Upper lobe of right lung (tissue), 1 donor: ENCODE measurements at places on chromosomes 1 and 21. TPM values are rescaled to one million over a fixed set of nuclear protein-coding genes. Genes with fewer than 3 reads are reported as not detected.

DNA sequence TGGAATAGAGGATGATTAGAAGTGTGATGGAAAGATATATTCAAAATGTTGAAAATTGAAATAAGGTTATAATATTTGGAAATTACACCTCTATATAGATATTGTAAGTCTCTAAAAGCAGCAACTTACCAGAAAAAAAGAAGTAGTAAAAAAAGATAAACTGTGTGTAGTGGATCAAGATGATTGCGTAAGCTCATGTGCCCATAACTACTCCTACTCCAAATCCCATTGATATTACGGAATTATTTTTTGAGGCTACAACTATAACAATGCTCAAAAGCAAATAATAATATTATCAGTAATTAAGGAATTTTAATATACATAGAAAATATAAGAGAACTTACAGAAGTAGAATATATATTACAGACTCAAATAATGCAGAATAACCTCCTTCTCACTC lies 33.6 kb downstream of the CATSPERE start:
- no peak overlapping the region for H3K27ac ChIP-seq
- no peaks in the 10 kb centered on the region for H3K4me1 ChIP-seq
- H3K36me3 ChIP-seq = no peaks in the 10 kb centered on the region
- H3K4me3 ChIP-seq = no peak overlapping the region
- H3K27me3 ChIP-seq = no peaks in the 10 kb centered on the region
- no peak for DNase-seq

DNA sequence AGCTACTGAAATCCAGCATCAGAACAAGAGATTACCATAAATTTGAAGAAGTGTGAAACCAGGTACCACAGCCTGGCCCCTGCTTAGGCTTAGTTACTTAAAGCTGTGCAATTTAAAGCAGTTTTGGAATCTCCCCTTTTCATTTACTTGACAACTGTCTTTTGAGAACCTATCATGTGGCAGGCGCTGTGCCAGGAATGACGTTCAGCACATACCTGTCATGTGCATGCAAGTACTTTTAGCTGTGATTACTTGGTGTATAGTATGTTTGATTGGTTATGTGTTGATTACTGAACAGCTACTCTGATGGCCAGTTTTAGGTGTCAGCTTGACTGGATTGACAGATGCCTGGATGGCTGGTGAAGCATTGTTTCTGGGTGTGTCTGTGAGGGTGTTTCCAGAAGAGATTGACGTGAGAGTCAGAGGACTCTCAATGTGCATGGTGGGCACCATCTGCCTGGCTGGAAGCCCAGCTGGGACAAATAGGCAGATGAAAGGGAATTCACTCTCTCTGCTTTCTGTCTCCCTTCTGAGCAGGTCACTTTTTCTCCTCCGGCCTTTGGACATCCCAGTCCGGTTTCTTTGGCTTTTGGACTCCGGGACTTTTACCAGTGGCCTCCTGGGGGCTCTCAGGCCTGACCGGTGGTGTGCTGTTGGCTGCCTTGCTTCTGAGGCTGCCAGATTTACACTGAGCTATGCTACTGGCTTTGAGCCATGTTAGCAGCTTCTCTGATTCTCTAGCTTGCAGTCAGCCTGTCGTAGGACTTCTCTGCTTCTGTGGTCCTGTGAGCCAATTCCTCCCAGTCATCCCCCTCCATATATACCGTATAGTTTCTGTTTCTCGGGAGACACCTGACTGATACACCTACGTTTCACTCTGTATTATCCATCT lies 178.0 kb downstream of the RYR2 start:
- H3K27me3 ChIP-seq = no peaks in the 10 kb centered on the region
- no peak for DNase-seq

DNA sequence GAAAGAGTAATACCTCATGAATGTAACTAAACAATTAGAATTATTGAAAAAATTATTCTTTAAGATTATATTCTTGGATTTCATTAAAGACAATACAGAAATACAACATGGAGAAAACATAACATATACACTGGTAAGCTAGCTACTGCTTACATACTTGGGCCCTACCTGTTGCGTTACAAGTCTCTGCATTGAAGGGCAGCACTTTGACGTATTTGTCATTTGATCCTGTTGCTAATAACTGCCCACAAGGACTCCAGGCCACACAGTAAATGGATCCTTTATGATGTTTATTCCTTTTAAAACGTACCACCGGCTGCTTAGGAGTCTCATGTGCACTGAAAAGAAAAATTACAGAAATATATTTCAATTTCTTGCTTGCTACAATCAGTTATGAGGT lies 19.8 kb upstream of the CLCC1 start:
- no peak overlapping the region for H3K4me3 ChIP-seq
- H3K27ac ChIP-seq = no peak overlapping the region
- H3K27me3 ChIP-seq = no peaks in the 10 kb centered on the region
- H3K4me1 ChIP-seq = no peaks in the 10 kb centered on the region
- peaks cover 57% of the 10 kb centered on the region for H3K36me3 ChIP-seq

GRCh38 chr1:203206129-203206687 lies 19.7 kb upstream of the CHI3L1 start:
- no peak overlapping the region for H3K27ac ChIP-seq
- DNase-seq = peak; percentile 23
- H3K27me3 ChIP-seq = no peaks in the 10 kb centered on the region
- H3K4me1 ChIP-seq = peaks cover 11% of the 10 kb centered on the region
- H3K36me3 ChIP-seq = no peaks in the 10 kb centered on the region
- no peak overlapping the region for H3K4me3 ChIP-seq

DNA sequence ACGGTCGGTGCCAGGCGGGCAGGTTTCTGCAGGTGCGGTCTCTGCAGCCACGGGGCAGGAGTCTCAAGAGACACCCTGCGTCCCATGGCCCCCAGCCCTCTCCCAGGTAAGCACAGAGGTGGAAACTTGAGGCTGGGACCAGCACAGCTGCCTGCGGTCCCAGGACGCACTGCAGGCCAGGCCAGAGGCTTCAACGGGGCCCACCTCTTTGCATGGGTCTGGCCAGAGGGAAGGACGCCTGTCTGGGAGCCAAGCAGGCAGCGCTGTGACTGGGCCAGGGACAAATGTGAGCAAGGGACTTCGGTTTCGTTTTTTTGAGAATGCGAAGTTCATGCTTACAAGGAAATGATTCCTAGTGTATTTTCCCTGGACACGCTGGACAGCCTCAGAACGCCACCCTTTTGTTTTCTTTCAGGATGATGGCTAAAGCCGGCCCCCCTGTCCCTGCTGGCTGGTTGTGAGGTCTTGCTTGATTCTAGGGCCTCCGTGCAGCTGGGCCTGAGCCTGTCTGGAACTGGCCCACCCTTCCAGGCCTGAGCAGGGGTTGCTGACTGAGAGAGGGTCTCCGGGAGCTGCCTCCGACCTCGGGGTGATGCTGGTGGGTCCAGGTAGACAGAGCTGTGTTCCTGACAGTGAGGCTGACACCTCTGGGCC lies 38.3 kb downstream of the MORN1 start:
- H3K27ac ChIP-seq = no peak overlapping the region
- H3K4me1 ChIP-seq = no peaks in the 10 kb centered on the region
- no peaks in the 10 kb centered on the region for H3K27me3 ChIP-seq
- DNase-seq = peak; percentile 48
- no peak overlapping the region for H3K4me3 ChIP-seq

DNA sequence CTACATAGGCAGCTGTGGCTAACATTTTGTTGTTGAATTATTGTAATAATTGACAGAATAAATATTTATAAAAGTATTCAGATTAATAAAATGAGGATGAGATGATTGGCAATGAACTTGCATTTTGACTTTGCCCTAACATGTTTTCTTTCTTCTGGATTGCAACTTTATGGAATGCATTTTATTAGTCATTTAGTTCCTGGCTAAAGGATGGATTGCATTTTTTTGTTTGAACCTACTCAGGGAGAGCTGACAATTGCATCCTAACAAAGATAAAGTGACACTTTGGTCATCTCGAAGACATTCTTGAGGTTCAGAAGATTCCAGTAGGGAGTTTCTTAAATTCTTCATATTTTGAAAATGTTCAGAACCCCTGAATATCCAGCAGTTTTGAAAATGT lies 37.5 kb downstream of the PGM1 start:
- H3K36me3 ChIP-seq = peaks cover 39% of the 10 kb centered on the region
- no peak overlapping the region for H3K4me3 ChIP-seq
- no peak overlapping the region for H3K27ac ChIP-seq
- peaks cover 11% of the 10 kb centered on the region for H3K4me1 ChIP-seq

SMCP gene
- total RNA-seq = not detected

HSD3B1 gene
- not detected for total RNA-seq

GRCh38 chr1:71787699-71788098 lies 494.6 kb downstream of the NEGR1 start:
- H3K4me3 ChIP-seq = no peak overlapping the region
- no peaks in the 10 kb centered on the region for H3K27me3 ChIP-seq
- no peak for DNase-seq
- no peak overlapping the region for H3K27ac ChIP-seq
- no peaks in the 10 kb centered on the region for H3K4me1 ChIP-seq

GRCh38 chr1:28580722-28581530 lies 11.1 kb upstream of the RAB42 start:
- H3K4me3 ChIP-seq = peak overlapping the region; percentile 97
- H3K27ac ChIP-seq = peak overlapping the region; percentile 91
- peak; percentile 70 for DNase-seq
- H3K36me3 ChIP-seq = peaks cover 47% of the 10 kb centered on the region
- H3K4me1 ChIP-seq = peaks cover 23% of the 10 kb centered on the region
- no peaks in the 10 kb centered on the region for H3K27me3 ChIP-seq

UBL4B gene
- total RNA-seq = not detected

GRCh38 chr1:178541379-178541778 lies 28.5 kb downstream of the TEX35 start:
- no peak for DNase-seq
- H3K27ac ChIP-seq = no peak overlapping the region
- H3K4me1 ChIP-seq = peaks cover 10% of the 10 kb centered on the region

PAPPA2 gene
- total RNA-seq = 0.17 TPM

RRP1B gene
- total RNA-seq = 18.4 TPM

- DNase-seq = no peak
- no peak overlapping the region for H3K4me3 ChIP-seq
- no peaks in the 10 kb centered on the region for H3K36me3 ChIP-seq
These were observed 54.8 kb upstream of the GJA8 start for GRCh38 chr1:147847831-147848230.

GRCh38 chr1:9439074-9439761 lies 100.0 kb upstream of the SLC25A33 start:
- H3K4me1 ChIP-seq = peaks cover 46% of the 10 kb centered on the region
- H3K36me3 ChIP-seq = no peaks in the 10 kb centered on the region
- no peak for DNase-seq
- peak overlapping the region; percentile 40 for H3K27ac ChIP-seq
- H3K27me3 ChIP-seq = no peaks in the 10 kb centered on the region

GRCh38 chr1:10429868-10430215 lies 391 bp upstream of the CENPS start:
- H3K4me1 ChIP-seq = peaks cover 15% of the 10 kb centered on the region
- DNase-seq = no peak
- H3K4me3 ChIP-seq = peak overlapping the region; percentile 92
- no peaks in the 10 kb centered on the region for H3K36me3 ChIP-seq
- no peaks in the 10 kb centered on the region for H3K27me3 ChIP-seq
- H3K27ac ChIP-seq = peak overlapping the region; percentile 77

DNA sequence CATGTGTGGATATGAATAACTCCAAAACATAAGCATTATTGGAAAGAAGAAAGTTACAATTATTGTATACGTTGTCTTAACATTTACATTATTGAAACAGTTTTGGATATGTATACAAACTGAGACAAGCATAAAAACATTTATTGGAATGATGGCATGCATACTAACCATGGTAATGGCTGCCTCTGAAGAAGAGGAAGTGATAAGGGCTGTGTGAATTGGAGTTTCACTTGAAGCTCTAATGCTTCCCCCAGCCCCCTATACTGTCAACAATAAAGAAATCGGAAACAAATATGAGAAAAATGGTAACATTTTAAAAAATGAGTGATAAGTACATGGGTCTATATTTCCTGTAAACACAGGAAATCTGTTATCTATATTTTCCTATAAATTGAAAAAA lies 367.7 kb upstream of the DPYD start:
- H3K27me3 ChIP-seq = no peaks in the 10 kb centered on the region
- no peak overlapping the region for H3K4me3 ChIP-seq
- no peaks in the 10 kb centered on the region for H3K36me3 ChIP-seq
